CMK (cell line): ENCODE measurements at places on chromosomes 3 and 15.

DNA sequence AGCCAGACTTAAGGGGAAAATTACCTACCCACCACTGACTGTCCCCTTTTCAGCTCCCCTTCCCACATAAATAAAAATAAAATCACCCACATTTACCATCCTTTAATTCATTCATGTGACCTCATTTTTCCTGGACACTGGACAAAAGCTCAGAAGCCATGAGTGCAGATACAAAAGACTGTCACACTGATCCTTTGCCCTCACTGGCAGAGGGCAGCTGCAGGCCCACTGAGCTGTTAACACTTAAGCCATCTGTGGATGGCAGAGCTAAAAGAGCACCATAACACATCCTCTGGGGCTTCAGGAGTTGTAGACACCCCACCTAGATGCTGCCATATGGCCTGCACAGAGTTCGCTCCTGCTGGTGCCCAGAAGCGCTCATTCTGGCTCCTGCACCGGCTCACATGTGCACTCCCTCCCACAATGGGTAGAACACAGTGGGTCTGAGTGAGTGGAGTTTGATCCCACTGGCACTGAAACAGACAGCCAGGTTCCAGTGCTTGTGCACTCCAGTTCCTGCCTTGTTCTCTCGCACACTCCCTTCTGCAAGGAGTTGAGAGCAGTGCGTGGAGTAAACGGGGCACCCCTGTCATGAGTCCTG is 38.8 kb downstream of the EDC3 start:
- no peak for DNase-seq

GRCh38 chr3:58192069-58192468 is 18.7 kb downstream of the DNASE1L3 start:
- no peak for DNase-seq

DNA sequence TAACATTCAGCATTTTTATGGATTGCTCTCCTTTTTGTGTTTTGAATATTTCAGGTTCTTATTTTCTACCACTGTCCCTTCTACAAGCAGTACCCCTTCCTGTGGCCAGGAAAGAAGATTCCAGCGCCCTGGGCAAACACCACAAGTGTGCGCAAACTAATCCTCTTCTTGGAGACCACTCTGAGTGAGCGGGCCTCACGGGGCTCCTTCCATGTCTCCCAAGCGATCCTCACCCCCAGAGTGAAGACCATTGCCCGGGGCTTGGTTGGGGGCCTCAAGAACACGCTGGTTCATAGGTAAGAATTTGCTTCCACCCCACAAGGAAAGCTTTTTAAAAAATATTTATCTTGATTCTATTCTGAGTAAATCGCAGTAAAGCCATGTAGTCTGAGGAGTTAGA is 118.7 kb upstream of the ZBED2 start:
- no peak for DNase-seq

DNA sequence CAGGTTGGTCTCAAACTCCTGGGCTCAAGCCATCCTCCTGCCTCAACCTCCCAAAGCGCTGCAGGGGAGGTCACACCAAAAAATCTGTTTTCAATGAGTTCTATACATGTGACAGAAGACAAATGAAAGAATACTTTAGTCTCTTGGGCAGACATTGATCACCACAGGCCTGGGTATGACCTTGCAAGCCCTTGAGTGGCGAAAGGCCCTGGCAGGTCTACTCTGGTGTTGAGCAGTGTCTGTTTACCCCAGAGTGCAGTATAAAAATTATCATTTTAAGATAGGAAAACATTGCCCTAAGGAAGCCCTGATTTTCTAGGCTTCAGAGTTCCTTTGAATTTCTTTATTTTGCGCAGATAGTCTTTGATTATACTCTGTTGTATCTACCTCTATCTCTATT is 61.6 kb upstream of the GBE1 start:
- no peak for DNase-seq

DNA sequence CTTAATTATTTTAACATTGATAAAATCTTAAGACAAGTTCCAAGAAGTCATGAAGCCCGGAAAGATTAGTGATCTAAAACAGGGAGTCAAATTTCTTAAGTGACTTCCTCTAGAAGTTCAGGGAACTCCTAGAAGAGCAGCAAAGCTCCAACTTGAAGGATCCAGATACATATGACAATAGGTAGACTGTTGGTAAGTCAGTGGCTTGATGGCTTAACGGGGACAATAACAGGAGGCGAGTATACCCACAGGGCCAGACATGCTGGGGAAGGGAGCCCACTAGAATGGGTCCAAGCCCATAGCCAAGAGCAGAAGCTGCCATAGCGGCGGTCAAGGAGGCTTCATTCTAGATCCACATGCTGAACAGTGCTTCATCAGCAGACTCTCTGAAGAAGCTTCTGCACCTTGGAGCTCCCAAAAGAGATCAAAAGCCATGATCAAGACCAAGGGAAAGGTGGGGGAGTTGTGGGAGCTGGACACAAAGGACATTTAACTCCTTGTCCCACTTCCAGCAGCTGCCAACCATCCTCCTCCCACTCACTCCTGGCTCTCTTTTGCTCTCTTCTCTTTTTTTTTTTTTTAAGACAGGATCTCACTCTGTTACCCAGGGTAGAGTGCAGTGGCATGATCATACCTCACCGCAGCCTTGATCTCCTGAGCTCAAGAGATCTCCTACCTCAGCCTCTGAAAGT is 10.2 kb upstream of the CA12 start:
- DNase-seq, result no peak
